Midbrain (tissue), 1 donor: ENCODE measurements at places on chromosomes 12 and 14.
A peak's percentile ranks its signal among the peaks of the same experiment; 100 is the strongest.

DNA sequence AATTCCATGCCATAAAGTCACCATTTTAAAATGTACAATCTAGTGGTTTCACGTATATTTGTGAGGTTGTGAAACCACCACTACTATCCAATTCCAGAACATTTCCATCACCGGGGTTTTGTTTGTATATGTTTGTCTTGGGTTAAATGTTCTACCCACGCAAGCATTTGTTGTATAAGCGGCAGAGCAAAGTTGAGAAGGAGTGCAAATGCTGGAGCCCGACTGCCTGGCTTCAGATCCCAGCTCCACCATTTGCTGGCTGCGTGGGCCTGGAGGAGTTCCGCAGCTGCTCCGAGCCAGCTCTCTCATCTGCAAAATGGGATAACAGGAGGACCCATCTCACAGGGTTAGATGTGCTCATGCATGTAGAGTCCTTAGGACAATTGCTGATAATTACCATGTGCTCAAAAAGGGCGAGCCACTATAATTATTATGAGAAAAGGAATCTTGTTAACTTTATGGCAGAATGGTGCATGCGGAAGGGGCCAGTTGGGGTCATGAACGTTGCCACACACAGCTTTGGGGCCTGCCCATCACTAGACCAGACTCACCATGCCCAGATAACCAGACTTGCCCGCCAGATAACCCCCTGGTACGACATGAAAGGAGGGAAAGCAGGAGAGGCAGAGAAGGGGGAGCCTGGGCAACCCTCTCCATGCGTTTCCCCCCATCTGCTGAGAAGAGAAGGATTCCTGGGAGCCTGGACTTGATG lies 6.4 kb downstream of the ACTN1 start:
- no peak for DNase-seq

DNA sequence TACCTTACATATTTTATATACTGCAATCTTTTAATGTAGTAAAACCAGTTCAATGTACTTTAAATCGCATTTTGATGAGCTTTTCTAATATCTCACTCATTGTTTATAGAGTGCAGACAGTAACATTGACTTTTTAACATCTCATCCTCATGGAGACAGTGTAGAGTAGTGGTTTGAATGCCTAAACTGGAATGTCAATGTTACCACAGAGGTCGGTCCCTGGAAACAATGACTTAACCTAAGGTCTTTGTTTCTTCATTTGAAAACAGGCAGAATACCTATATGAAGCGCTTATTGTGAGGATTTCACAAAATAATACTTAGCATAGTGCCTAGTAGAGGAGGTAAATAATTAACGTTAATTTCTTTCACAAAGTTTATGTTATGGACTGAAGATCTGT lies 5.0 kb downstream of the CDK17 start:
- no peak for DNase-seq

DNA sequence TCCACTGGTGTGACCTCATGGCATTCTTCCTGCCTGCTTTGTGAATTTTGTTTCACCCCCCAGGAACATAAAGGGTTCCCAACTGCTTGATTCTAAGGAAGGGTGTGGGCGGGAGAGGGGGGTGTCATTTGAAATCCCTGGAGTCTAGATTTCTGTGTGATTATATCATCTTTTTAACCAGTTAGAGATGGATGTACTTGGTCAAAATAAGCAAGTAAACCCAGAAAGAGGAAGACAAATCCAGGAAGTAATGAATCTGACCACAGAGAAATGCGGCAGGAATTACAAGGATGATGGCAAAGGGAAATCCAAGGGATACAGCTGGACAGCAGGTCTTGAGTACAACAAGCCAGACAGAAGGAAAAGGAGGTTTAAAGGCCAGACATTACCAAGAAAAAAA lies 38.9 kb downstream of the DMAC2L start:
- no peak for DNase-seq

- DNase-seq, result no peak
These were observed 25.8 kb downstream of the CCDC91 start for GRCh38 chr12:28216016-28216415.

DNA sequence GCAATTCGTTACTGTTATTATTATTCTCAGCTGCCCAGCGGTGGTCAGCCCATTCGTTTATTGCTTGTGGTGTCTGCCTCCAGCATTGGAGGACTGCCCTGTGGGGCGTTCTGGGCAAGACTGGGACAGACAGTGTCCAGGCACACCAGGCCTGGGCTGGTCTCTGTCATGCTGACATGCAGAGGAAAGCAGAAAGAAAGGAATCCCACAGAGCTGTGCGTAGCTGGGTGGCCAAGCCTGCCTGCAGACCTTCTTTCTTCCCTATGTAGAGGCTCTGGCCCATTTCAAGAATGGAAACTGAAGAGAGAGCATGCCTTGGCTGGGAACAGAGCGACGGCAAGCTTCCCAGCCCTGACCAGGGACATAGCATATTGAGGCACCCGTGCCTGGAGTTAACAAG lies 525.3 kb upstream of the TBX3 start:
- no peak for DNase-seq

- no peak for DNase-seq
These were observed 251.5 kb upstream of the LMO3 start for GRCh38 chr12:16857456-16857923.

DNA sequence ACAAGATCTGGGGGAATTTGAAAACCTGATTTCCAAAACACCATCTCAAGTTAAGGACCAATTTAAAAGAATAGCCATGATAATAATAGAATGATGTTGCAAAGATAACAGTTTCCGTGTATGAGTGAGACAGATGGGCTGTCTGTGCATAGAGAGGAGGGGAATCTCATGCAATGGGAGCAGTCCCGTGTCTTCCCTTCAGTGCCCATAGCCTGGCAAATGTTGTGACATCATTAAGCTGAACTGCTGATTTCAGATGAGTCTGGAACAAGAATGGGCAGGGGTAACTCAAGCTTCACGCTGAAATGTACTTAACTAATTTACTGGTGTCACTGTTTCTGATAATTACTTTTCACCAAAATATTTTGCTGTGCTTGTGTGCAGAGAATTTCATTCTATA lies 454.0 kb downstream of the FOXG1 start:
- no peak for DNase-seq

DNA sequence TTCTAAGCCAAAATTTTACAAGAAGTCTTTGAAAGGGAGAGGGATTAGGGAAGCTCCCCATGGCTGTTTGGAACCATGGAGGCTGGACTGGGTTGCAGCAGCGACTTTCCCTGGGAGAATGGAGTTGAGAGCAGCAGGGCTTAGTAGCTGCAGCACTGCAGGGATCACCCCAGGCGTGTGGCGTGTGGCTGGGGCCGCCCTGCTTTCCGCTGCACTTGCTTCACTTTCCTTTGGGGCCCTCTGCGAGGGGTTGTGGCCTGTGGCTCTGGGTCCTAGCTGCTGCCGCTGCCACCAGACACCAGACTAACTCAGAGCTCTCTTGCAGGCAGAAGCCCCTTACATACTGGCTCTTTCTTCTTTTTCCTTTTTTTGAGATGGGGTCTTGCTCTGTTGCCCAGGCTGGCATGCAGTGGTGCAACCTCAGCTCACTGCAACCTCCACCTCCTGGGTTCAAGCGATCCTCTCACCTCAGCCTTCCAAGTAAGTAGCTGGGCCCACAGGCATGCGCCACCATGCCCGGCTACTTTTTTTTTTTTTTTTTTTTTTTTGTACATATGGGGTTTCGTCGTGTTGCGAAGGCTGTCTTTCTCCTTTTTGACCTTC lies 25.4 kb downstream of the CCDC62 start:
- DNase-seq, result no peak

- no peak for DNase-seq
These were observed 6.1 kb upstream of the NUAK1 start for GRCh38 chr12:106144847-106145246.

DNA sequence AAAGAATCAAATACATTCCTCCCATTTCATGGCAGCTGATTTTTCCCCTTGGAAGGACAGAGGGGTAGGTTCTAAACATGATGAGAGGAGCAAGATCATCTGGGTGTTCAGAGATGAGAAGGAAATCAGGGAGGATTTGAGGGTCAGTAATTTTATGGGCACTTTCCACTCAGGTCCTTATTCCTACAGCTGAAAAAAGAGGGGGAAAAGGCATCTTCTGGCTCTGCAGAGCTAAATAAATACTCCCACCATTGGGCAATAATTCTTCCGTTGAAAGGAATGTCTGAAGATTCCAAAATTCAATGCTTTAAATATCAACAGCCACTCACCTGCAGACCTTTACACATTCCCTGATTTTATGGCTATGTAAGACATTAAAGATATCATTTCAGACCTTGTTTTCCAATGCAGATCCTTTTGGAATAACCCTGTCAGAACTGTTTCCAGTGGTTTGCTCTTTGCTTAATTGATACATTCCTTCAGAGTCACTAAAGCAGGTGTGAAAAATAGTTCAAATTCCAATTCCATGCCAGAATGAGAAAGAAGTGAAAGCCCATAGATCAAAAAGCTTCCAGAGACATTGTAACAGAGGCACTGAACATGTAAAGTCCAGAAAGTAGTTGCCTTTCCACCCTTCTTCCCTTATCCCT lies 233.3 kb upstream of the KRR1 start:
- DNase-seq, result no peak

DNA sequence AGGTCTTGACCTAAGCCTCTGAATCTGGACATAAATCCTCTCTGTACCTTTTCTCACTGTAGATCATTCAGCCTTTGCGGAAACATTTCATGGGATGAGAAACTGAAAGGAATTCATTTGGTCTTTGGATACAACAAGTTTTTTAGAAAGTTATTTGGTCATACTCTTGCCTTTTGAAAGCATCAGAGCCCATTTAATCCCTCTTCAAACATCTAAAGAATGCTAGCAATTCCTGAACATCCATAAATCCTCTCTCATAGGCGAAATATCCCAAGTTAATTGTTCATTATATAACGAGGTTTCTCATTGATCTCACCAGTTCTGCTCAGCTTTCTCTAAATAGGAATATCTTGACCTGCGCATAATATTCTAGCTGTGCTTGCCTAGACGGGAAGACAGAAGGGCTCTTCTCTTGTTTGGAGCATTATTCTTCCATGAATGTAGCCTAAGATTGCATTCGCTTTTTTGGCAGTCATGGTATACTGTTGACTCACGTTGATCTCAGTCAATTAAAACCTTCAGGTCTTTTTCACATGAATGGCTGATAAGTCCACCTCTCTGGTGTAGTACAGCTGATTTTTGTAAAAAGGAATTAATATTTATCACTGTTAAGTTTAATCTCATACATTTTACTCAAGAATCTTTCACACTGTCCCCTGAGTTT lies 24.1 kb downstream of the NTN4 start:
- DNase-seq, result no peak

DNA sequence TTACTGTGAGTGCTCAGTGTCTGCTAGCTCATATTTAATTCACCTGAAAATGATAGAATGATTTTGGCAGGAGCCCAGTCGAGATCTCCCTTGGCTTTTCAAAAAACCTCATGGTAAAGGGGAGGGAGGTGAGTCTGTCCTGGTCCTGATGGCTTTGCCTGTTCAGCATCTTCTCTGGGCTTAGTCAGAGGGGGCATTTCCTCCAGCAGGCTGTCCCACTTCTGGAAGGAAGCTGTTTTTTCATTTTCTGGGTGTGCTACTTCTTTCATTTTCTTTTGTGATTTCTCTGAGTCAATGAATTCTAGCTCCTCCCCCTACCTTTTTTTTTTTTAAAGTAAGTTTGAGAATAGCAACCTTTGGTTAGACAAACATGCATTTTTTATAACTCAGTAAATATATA lies 58.8 kb downstream of the TMX1 start:
- no peak for DNase-seq

DNA sequence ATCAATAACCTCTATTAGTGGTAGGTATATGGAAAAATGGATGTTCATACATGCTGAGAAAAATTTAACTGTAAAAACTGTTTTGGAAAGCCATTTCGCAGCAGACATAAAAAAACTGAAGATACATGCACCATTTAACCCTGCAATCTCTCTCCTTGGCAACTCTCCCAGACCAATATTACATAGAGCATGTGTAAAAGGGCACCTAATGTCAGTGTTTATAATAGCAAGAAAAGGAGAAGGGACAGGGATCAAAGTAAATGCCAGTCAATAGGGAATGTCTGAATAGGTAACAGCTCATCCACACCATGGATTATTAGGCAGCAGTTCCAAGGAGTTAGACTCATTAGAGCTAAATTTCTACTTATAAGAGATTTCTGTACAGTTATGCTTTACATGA lies 77.2 kb downstream of the BTG1 start:
- no peak for DNase-seq

DNA sequence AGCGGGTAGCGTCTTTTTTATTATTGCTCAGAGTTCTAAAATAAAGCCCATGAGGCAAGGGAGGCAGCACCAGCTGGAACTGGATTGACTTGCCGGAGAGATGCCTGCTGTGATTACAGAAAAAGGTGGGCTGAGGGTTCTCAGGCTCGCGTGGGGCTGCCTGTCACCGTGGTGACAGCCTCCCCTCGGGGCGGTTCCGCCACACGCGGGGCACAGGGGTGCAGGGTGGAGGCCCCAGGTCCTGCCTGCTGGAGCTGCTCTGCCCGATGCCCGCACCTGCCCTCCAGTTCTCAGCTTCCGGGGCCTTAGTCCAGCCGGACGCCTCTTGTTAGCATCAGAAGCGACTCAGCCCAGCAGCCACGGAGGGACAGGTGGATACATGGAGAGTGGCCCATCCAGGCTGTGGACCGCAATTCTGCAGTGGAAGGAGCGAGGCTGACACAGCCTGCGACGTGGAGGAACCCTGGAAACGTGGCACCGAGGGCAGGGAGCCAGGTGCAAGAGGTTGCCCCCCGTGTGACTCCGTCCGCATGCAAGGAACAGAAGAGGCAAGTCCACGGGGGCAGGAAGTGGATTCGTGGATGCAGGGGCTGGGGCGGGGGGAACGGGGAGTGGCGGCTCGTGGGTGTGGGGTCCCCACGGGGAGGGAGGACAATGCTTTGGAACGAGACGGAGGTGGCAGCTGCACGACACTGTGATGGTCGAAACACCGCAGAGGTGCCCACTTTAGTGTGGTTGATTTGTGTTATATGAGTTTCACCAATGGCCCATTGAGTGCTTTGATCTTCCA lies 79.5 kb downstream of the GALNT9 start:
- DNase-seq, result no peak

DNA sequence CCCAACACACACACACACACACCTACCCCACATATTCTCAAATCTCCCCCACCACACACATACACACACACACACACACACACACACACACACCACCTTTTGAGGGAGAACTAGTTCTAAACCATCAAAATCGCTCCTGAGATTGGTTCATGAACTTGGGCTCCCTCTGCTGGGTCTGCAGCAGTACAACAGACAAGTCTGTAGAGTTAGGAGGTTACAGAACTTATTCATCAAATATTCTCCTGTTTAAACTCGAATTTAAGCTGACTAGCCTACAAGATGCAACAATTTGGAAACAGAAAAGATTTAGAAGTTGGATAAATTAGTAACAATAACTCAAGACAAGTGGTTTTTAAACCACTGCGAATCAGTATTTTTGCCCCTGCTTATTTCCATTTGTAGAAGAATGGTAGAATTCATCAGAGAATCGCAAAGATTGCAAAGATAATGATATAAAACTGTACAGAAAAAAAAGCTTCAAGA lies 136.4 kb upstream of the USP15 start:
- peak; percentile 10 for DNase-seq

- DNase-seq, result no peak
These were observed 260.6 kb upstream of the GARIN6 start for GRCh38 chr12:99386907-99387306.

- no peak for DNase-seq
These were observed 60.6 kb downstream of the PIWIL1 start for GRCh38 chr12:130398100-130398848.
